ENCODE measurements at places on chromosomes 5 and 9.

- no peak for DNase-seq
Observed at GRCh38 chr5:126477294-126478117, 54.3 kb downstream of the GRAMD2B start.

- DNase-seq: no peak
Observed at GRCh38 chr9:132144708-132145365, 17.0 kb upstream of the NTNG2 start.

DNA sequence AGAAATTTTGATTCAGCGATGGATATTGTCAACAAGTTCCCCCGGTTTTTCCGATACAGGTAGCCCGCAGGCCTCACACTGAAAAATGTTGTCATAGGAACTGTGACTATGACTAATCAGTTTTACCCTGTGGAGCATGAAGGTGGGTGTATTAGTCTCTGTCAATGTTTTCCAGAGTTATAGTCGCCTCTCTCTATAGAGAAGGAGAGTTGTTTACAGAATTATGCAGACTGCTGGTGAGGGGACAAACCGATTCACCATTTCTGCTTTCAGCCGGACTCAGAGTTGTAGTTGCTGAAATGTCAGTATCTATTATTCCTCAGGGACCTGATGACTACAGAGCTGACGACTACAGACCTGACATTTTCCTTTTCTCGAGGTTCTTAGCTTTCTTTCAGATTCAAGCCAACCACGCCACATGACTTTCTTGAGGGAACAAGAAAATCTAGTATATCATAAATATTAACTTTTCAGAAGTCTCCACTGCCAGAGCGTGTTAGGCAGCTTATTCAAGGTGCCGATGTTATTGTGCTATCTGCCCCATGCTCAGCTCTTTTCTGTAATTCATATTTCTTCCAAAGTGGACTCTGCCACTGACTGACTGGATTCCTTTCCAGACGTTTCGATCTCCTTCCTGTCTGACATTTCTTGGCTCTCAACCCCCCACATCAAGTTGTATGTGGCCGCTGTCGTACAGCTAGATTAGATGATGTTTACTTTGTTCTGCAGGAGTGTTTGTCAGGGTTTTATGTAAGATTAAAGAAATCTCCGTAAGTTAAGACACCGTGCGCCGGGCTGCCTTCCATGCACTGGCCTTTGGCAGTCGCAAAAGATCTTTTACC lies 178.1 kb downstream of the FGF1 start:
- no peak for DNase-seq

- no peak for DNase-seq
Observed at GRCh38 chr9:1729631-1730030, 285.5 kb upstream of the SMARCA2 start.

GRCh38 chr9:126587187-126588185 lies 26.2 kb upstream of the LMX1B start:
- no peak for DNase-seq
